ENCODE measurements at places on chromosomes 2 and 18. TPM values are rescaled to one million over a fixed set of nuclear protein-coding genes. Genes with fewer than 3 reads are reported as not detected.
A peak's percentile ranks its signal among the peaks of the same experiment; 100 is the strongest.

The CFAP65 gene
- not detected for polyA plus RNA-seq

The CD8A gene
- not detected for polyA plus RNA-seq

The TFCP2L1 gene
- polyA plus RNA-seq = 3.5 TPM

The EVA1A gene
- polyA plus RNA-seq = 31.9 TPM

The NOSTRIN gene
- polyA plus RNA-seq = not detected

The M1AP gene
- 1.2 TPM for polyA plus RNA-seq

The GAREM1 gene
- 0.75 TPM for polyA plus RNA-seq

DNA sequence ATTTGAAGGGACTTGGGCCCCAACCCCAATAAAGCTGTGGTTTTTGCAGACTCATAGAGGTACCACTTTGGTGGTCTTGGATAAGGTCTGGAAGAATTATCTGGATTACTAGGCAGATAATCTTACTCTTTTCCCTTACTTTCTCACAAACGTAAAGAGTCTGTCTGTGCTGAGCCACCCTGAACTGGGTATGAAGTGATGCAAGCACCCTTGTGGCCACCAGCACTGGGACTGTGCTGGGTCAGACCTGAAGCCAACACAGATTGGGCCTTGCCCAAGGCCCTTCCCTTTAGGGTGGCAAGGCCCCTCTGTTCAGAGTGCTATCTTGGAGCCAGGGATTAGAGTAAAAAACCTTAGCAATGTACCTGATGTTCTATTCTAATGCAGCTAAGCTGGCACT is 827.0 kb upstream of the RAB6C start:
- DNase-seq = no peak

DNA sequence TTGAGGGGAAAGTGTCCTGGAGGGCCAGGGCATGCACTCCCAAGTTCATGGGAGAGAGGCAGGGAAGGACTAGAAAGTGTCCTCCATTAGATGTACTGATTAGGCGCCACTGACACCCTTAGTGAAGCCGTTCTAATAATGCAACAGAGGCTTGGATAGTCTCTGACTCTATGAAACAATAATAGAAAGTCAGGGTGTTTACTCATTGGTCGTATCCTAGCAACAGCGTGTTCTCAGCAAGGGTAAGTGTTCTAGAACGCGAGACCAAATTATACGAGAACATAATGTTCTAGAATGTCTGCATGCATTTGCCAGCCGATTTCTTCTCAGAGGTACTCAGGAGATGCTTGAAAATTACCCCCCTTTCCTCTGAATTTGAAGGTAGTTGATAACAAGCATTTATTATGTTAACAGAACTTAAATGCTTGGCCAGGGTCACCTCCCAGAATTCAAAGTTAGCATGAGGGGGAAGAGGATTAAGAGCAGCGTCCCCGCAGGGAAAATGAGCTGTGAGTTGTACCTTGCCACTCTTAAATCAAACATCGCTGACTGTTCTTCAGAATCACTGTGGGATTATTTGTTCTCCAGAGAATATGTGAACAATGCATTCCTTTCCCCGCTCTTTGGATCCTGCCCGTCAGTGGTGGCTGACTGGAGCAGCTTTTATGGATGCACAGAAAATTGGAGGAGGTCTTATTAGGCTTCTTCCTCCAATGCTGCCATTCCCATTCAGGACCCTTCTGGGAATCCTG is 33.7 kb upstream of the PDIA6 start:
- DNase-seq = no peak

- DNase-seq = no peak
Observed at GRCh38 chr2:45770811-45771210, 119.3 kb downstream of the PRKCE start.

DNA sequence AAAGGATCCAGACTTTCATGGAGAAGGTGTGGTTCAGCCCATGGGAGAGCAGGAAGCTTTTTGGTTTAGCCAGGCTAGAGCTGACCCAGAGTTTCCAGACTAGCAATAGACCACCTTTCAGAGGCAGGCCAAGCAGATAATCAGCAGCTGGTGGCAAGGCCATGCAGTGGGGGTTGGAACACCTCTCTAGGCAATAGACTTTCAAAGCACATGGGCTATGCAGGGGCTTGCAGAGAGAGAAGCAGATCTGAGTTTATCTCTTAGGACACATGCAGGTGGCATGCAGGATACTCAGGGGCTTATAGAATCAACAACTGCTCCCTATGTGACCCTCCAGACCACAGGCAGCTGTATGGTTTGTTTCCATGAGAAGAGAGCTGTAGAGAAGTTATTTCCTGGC is 9.4 kb downstream of the XIRP2 start:
- no peak for DNase-seq

- DNase-seq = no peak
Observed at GRCh38 chr2:239337122-239337876, 63.5 kb downstream of the HDAC4 start.

- no peak for DNase-seq
Observed at GRCh38 chr2:126822921-126823320, 75.8 kb upstream of the TEX51 start.

- no peak for DNase-seq
Observed at GRCh38 chr2:226874749-226875148, 38.9 kb downstream of the RHBDD1 start.

DNA sequence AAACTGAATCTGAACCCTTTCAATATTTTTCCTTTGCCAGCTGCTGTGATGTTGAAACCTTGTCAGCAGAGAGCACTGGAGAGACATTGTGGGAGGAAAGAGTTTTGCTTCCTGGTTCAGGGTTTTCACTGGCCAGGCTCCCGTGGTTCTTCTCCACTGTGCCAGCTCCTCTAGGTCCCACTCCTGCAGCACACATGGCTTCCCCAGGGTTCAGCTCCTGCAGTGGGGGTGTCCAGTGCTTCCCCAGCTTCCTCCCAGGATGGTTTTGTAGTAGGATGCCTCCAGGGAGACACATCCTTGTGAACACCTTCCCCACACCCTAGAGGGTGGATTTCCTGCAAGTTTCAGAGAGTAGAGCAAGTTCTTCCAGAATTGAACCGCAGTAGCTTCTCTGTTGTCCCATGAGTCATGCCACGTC is 24.0 kb upstream of the SULT1C3 start:
- peak; percentile 55 for DNase-seq

DNA sequence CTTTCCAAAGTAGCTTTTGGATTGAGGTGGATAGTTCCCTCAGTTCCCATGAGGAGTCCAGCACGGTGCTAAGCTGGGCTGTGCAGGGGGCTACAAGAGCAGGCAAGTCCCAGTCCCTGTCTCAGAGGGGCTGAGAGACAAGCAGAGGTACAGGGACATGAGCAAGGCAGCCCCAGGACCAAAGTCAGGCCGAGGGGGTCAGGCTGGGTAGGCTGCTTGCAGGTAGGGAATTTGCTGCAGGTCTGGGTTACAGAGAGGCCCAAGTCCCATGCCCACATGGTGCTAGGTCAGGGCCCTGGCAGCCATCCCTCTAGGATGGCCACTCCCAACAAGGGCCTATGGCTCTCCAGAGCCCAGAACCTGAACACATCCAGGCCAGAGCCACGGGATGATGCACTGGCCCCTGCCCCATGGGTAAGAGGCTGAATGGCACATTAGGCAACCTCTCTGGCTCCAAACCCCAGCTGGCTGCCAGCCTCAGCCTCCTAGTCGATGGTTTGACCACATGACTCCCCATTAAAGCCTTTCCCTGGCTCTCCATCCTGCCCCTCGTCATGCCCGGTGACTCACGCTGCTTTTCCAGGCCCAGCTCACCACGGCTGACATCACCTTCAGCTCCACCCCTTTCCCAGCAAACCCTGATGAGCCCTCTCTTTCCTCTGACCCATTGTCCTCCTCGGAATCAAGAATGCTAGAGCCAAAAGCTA is 83.7 kb downstream of the SDC1 start:
- DNase-seq = peak; percentile 91

GRCh38 chr18:55351980-55352714 is 235.8 kb downstream of the TCF4 start:
- no peak for DNase-seq

DNA sequence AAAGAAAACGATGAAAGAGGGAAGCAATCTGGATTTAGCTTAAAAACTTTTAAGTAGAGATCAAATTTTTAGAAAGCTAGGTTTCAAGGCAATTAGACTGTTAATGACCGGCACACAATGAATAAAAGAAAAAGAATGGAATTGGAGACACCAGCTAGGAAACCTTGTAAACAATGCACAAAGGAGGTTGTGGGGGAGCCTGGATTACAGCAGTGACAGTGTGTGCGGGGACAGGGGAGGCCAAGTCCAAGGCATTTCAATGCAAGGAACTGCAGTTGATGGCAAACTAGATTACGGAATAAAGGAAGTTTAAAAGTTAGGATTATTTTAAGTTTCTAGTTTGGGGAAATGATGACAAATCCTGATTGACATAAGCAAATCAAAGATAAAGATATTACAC is 74.5 kb downstream of the DTNB start:
- DNase-seq = no peak

- peak; percentile 42 for DNase-seq
Observed at GRCh38 chr2:96505231-96505889, at the start of gene NEURL3. TSS of gene NEURL3 (minus strand) at chr2:96505357. CDS start at chr2:96505286, 71 bp downstream.

GRCh38 chr18:49112031-49112430 is 161.3 kb upstream of the SMAD7 start:
- DNase-seq = no peak

- DNase-seq = no peak
Observed at GRCh38 chr2:120935339-120936313, 200.0 kb downstream of the GLI2 start.

GRCh38 chr2:25000503-25001324 is 29.0 kb upstream of the DNAJC27 start:
- DNase-seq = no peak

- no peak for DNase-seq
Observed at GRCh38 chr2:179562330-179562885, 297.8 kb upstream of the SESTD1 start.

- no peak for DNase-seq
Observed at GRCh38 chr2:203500297-203500696, 34.8 kb downstream of the RAPH1 start.

DNA sequence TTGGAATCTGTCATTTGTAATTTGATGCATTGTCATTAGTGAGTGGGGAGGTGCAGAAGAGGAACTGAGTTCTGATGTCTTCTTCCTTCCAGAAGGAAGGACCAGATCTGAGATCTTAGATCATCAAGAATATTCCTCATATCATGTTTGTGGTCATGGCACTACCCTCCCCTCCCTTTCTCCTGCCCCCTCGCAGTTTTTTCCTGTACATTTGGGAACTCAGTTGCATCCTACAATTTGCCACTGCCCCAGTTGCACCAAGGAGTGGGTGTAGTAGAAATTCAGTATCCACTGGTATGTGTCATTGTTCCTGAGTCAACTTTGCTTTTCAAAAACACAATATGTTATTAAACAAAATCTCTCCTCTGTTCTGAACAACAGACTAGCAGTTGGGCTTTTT is 26.6 kb upstream of the ACVR1 start:
- DNase-seq = no peak

DNA sequence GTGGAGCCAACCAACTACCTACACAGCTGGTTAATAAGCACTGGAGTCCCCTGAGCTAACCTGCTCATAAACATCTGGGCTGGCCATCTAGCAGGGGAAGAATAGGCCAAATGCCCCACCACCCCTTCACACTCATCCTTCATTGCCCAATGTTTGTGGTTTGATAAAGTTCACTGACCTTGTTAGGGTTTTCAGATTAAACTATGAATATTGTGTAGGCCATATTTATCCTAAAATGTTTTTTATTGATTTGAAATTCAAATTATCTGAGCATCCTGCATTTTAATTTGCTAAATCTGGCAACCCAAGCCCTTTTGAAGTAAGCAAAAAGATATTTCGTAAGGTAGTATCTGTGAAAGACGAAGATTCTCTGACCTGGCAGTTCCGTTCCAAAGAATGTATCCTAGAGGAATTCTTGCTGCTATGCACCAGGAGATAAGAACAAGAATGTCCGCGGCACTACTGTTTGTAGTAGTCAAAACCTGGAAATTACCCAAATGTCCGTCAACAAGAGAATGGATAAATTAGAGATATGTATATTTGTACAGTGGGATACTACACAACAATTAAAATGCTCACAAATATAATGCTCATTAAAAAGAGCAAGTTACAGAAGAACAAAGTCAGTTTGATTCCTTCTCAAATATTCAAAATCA is 5.8 kb upstream of the TLK1 start:
- DNase-seq = no peak

GRCh38 chr2:238994876-238995275 is 147.0 kb downstream of the TWIST2 start:
- no peak for DNase-seq

- no peak for DNase-seq
Observed at GRCh38 chr18:27685807-27686412, 491.0 kb downstream of the CDH2 start.

GRCh38 chr2:70527447-70528080 is 26.1 kb downstream of the TGFA start:
- DNase-seq = no peak

Data from foreskin keratinocyte (primary cell).